ENCODE measurements at places on chromosomes 7 and 10.

GRCh38 chr10:96414303-96414702, 55.5 kb upstream of the OPALIN start:
- no peak for DNase-seq

DNA sequence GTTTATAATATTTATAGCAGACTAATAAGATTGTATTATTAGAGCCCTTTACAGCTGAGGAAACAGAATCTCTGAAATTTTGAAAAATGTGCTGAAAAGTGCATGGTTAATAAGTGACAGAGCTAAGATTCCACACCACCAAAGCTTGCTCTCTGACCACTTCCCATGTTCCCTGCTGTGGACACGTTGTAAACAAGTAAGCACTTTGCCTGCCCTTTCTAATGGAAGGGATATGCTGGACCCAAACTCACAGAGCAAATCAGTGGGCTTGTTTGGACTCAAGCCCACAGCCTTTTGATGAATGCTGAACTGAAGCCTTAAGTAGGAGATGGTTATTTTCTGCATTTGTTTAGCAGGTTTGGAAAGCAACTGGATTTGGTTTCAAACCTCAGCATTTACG, 214.0 kb upstream of the TMEM72 start:
- no peak for DNase-seq

- no peak for DNase-seq
These were observed 215.8 kb downstream of the PTPRN2 start for GRCh38 chr7:158371856-158372255.

DNA sequence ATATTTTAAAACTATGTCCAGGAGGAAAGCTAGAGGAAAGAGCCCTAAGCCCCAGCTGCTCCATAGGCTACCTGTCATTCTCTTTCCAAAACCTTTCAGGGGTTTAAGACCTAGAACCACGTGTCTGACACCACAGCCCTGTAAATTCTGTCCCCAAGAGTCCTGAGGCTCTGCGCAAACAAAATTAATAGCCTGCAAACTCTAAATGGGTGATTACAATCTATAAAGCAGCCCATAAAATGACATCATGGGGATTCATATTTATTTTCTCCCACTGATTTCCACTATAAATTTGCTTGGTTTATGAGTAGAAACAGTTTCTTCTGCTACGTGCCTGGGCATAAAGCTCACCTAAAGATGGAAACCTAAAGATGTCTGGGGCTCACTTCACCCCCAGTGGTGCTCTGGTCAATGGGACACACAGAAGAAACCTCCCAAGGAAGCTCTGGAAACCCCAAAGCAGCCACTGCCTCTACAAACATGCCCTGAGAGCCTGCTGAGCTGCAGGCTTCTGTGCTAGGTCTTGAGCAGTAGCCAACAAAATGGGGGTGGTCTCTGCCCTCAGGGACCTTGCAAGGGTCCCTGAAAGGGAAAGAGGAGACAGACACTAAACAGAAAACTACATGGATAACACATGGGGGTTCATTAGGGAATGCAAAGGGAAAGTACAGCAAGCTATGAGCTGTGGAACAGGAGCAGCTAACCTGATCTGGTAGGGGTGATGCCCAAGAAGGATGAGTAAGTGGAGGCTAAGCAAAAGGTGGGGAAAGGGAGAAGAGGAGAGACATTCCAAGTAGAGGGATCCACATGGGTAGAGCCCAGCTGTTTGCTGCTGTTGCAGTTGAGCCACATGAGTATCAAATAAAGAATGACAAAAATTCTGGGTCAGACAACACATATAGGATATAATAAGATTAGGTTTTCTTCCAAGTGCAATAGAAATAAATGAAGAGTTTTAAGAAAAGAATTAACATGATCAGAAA, 331.7 kb downstream of the KCNMA1 start:
- no peak for DNase-seq

DNA sequence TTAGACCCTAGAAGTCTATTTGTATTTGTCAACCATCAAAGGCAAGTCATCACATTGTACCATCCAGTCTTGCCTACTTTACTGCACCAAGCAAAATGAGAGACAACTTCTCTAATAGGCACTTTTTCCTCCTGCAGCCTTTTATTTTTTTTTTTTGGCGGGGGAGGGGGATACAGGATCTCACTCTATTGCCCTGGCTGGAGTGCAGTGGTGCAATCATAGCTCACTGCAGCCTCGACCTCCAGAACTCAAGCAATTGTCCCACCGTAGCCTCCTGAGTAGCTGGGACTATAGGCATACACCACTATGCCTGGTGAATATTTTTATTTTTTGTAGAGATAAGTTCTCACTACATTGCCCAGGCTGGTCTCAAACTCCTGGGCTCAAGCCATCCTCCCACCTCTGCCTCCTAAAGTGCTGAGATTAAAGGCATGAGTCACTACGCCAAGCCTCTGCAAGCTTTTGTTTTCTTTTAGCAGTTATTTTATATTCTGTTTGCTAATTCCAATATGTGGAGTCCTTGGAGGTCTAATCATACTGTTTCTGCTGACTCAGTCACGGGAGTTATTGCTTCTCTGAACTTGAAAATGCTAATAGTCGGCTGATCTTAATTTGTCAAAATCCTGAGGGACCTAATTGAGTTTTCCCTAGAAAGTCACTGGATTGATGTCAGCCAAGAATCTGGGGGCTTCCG, 14.2 kb downstream of the KPNA7 start:
- no peak for DNase-seq

- DNase-seq = no peak
These were observed 78.4 kb upstream of the GSDME start for GRCh38 chr7:24835643-24836042.

DNA sequence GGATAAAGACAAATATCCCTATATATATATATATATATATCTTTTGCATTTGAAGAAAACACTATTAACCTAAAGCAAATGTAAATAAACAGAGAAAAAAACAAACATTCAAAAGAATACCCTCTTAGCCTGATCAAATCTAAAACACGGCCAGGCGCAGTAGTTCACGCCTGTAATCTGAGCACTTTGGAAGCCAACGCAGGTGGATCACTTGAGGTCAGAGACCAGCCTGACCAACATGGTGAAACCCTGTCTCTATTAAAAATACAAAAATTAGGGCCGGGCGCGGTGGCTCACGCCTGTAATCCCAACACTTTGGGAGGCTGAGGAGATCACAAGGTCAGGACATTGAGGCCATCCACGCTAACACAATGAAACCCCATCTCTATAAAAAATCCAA, 9.2 kb downstream of the ANXA7 start:
- no peak for DNase-seq

DNA sequence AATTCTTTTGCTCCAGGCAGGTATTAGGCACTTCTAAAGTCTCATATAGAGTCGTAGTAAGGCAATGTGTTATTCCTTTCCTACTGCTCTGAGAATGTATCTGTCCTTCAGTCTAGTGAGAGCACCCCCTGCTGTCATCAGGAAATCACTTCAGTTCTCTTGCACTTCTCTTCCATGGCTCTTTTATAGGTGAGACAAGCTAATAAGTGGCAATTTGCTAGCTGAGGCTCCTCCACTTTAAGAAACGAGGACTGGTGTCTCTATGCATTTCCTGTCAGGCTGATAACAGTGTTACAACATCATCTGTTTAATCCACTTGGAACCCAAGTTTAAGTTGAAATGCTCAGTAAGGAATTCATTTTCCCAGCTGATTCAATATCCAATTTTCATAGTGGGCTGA, 350.6 kb downstream of the TFEC start:
- DNase-seq = peak; percentile 57

DNA sequence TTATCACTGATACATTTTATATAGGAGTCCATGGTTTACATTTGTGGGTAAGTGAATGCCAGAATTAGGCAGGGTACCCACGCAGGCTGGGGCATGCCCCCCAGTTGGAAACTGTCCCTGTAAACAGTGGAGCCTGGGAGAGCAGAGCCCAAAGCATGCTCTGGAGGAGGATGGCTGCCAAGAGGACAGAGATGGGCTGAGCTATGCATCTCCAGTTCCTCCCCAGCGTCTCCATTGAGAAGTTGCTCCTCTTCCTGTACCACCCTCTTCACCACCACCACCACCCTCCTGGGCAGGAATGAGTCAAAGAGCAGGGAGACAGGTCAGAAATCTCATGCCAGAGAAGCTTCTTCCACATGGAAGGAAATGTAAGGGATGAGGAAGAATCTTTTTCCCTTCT, 67.7 kb upstream of the KMT2E start:
- DNase-seq = no peak

DNA sequence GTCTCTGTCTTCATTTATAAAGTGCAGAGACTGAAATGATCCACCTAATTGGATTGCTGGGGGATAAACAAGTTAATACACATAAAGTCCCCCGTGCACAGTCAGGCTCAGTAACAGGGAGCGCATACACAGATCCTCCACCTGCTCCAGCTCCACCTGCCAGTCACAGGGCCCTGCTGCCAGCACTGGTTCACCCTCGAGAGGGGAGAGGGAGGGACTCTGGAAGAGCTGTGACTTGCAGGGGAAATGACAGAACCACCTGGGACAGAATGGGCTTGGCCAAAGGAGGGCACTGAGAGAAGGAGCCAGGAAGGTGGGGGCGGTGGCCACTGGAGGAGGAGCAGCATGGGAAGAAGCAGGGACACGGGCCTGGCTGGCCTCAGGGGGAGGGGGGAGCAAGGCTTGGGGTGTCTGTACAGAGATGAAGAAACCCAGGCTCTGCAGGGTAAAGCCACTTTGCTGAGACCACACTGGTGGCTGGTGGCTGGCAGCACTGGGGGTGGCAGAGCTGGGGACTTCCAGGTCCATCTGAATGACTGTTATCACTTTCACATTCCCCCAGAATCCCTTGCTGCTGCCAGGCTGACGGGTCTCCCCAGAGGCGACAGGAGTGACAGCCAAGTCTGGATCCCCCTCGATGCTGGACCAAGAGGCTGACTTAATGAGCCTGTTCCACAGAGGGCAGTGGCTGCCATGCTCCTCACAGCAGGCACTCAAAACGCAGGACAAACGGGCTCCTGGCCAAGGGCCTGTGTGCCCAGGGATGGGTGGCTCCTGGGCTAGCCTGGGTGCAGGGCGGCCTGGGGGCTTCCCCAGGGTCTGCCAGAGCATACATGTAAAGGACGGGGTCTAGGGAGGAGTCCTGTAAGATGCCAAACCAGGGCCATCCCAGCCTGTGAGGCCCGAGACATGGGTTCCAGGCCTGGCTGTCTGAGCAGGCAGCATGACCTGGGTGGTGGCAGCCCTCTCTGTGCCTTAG, 151.1 kb downstream of the SH3PXD2A start:
- DNase-seq = no peak

- DNase-seq = no peak
These were observed 66.0 kb downstream of the SUGCT start for GRCh38 chr7:40200791-40201190.

- no peak for DNase-seq
These were observed 46.0 kb upstream of the OPTN start for GRCh38 chr10:13053794-13054462.

DNA sequence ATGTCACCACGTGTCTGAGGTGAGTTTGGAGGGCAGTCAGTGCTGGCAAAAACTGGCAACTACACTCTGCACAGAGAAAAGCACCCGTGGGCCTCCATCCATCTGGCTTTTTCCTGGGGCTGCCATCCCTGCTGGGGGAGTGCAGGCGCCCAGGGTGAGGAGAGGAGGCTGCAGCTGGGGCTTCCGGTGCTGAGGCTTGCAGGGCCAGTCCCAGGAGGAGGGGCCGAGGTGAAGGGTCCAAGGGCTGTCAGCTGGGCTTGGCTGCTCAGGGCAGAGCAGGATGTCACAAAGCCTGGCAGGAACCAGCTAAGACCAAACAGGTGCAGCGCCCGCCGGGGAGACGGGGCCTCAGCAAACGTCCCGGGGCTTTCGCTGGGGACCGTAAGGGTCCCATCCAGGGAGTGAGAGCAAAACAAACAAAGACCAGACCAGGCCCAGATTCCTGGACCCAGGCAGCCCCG, 77.2 kb downstream of the CFAP46 start:
- DNase-seq = no peak

- DNase-seq = no peak
These were observed 444.0 kb upstream of the NFE2L3 start for GRCh38 chr7:25707768-25708620.

- DNase-seq = no peak
These were observed 121.1 kb downstream of the WDR11 start for GRCh38 chr10:120972259-120972658.

DNA sequence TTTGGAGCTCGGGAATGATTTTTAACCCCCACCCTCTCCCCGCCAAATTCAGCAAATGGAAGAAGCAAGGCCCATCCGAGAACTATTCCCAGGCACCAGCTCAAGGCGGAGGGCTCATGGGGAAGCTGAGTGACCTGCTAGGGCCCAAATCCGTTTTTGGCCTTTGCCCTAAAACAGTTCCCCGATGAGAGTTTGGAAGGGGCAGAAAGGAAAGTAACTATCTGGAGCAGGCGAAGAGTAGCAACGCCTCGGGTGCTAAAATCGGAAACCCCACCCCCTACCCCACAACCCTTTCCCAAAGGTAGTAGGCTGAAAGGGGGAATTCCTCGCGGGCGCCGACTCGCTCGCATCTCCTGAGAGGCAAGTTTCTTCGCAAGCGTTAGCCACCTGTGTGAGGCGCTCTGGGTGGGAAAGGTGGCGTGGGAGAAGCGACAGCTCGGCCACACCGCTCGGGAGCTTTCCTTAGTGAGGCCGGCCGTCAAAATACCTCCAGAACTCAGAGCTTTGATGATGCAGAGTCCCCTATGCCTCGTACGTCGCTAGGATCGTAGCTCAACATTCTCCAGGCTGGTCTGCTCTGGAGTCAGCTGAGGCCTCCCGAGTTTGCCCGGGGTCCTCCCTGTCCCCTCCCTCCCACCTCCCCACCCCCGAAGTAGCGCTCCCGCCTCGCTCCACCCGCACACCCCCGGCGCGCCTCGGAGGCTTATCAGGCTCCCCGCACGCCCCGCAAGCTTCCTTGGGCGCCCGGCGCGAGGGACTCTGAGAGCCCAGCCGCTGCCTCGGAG, 642 bp upstream of the PRKG1 start:
- DNase-seq = peak; percentile 28

- DNase-seq = peak; percentile 52
These were observed at the start of gene GLI3 for GRCh38 chr7:42236976-42237810. Gene GLI3, minus strand, starts transcription at chr7:42237209. Its CDS starts 13,956 bp downstream, at chr7:42223253.

DNA sequence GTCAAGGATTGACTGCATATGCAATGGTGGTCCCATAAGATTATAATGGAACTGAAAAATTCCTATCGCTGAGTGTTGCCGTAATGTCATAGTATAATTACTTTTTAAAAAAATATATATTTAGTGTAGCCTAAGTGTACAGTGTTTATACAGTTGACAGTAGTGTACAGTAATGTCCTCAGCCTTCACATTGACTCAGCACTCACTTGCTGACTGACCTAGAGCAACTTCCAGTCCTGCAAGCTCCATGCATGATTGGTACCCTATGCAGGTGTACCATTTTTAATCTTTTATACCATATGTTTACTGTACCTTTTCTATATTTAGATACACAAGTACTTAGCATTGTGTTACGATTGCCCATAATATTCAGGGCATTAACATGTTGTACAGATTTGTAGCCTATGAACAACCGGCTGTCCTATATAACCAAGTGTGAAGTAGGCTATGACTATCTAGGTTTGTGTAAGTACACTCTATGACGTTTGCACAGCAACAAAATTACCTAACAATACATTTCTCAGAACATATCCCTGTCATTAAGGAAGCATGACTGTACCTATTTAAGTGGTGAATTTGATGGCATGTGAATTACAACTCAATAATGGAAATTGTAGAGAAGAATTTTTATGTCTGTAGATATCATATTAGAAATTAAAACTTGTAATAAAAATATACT, 40.9 kb downstream of the CCNY start:
- no peak for DNase-seq

- DNase-seq = no peak
These were observed 199.2 kb upstream of the KIAA1217 start for GRCh38 chr10:24009736-24010135.
